RKO (cell line): ENCODE measurements at places on chromosomes 16 and 17.

GRCh38 chr17:5680766-5681165, 96.5 kb upstream of the NLRP1 start:
- DNase-seq = no peak

DNA sequence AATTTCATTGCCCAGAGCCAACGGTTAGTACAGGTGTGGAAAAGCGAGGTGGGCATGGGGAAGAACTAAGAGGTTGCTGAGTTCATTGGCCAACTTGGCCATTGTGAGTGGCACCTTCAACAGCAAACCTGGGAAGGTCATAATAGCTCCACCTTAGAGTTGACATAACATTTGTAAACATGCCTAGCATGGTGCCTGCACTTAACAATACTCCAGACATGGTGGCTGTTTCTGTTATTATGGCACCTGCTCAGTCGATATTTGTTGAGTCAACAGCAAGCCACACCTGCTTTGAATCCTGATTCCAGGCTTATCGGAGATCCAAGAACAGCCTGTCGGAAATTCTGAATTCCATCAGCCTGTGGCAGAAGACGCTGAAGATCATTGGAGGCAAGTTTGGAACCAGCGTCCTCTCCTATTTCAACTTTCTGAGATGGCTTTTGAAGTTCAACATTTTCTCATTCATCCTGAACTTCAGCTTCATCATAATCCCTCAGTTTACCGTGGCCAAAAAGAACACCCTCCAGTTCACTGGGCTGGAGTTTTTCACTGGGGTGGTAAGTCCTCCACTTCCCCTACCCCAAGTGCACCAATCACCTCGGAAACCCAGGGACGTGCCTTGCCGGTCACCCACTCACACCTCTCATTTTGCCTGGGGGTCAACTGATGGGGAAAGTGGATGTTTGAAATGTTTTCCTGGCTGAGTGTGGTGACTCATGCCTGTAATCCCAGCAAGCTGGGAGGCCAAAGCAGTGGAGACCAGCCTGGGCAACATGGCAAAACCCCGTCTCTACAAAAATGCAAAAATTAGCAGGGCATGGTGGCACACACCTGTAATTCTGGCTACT, 46.0 kb downstream of the TMC5 start:
- no peak for DNase-seq

DNA sequence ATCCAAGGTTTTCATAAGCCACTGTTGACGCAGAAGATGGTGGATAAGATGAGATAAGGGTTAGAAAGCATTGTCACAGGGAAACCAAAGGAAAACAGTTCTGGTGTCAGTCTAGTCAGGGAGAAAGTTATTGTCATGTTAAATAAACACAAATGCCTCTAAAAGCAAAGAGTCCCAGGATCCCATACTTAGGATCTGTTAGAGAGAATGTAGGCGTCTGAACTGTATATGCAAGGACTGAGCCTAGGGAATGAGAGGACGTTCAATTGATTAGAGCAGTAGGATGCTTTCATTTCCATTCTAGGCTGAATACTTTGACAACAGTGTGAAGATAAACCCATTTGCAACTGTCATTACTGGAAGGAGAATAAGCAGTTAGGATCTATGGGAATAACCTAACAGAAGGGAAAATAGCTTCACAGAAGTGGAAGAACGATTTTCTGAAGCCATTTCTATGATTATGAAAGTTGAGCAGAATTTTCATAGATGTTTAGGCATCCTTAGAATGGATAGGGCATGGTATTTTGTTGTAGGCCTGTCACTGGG, 1149.1 kb upstream of the CDH8 start:
- no peak for DNase-seq

- no peak for DNase-seq
These were observed 51.5 kb downstream of the CBFA2T3 start for GRCh38 chr16:88925540-88925887.

GRCh38 chr17:9432134-9432885, 143.3 kb downstream of the STX8 start:
- DNase-seq = no peak

DNA sequence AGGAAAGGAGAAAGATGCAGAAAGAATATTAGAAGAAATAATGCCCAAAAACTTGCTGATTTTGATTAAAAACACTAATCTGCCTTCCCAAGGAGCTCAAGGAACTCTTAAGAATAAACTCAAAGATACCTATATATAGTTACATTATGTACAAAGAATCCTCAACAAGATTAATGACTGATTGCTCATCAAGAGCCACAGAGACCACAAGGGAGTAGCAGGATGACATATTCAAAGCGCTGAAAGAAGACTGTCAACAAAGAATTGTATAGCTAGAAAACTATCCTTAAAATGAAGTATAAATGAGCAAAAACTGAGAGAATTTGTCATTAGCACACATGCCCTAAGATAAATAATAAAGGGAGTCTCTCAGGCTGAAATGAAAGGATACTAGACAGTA, 6.2 kb downstream of the LPCAT2 start:
- no peak for DNase-seq

DNA sequence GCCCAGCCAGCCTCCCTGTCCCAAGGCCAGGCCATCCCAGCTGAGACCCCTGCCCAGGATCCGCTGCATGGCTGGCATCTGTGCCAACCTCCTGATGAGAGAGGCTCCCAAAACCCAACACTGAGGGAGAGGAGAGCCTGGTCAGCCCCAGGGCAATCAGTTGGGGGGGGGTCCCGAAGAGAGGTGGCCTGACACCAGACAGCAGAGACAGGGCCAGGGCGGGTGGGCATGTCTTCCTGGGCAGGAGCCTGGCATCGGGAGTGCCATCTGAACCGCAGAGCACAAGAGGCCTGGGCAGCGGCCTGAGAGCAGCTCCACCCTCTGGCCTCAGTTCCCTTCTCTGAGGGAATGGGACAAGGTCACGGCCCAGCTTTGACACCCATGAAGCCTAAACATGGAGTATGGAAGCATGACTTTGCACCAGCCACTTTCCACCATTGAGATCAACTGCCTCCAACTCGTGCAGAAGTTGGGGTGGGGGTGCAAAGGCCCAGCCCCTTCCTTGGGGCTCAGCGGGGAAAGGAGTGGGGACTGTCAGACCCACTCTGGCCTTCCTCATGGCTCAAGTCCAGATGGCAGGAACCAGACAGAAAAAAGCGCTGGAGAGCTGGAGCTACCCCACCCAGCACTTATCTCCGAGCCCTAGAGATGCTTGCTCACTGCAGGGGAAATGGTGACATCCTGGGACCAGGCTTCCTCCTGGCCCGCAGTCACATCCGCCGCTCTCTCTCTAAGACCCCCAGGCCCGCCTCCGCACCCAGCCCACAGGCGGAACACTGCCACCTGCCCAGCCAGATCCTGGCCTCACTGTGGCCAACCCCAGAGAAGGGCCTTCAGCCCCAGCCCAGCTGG, 9.7 kb downstream of the RHBDF2 start:
- no peak for DNase-seq

DNA sequence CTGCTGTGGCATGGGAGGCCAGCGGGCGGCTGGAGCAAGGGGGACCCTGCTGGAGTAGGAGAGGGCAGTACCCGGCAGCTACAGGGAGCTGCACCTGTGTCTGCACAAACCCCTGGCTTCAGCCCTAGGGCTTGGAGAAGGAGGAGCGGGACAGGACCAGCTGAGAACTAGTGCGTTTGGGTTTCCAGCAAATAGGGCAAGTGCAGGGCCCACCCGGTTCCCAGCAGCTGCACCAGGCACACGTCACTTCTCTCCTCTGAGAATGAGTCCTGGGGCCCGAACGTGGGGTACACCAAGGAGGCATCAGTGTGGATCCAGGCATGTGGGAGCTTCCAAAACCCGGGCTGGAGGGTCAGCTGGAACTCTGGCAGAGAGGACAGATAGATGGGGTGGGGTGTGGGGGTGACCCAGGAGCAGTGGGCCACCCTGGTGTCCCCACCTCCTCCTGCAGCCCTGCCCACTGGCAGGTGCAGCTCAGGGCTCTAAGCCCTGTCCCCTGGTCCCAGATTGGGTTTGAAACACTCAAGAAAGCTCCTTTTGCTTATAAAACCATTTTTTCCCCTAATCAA, 5.6 kb downstream of the C16orf89 start:
- no peak for DNase-seq

DNA sequence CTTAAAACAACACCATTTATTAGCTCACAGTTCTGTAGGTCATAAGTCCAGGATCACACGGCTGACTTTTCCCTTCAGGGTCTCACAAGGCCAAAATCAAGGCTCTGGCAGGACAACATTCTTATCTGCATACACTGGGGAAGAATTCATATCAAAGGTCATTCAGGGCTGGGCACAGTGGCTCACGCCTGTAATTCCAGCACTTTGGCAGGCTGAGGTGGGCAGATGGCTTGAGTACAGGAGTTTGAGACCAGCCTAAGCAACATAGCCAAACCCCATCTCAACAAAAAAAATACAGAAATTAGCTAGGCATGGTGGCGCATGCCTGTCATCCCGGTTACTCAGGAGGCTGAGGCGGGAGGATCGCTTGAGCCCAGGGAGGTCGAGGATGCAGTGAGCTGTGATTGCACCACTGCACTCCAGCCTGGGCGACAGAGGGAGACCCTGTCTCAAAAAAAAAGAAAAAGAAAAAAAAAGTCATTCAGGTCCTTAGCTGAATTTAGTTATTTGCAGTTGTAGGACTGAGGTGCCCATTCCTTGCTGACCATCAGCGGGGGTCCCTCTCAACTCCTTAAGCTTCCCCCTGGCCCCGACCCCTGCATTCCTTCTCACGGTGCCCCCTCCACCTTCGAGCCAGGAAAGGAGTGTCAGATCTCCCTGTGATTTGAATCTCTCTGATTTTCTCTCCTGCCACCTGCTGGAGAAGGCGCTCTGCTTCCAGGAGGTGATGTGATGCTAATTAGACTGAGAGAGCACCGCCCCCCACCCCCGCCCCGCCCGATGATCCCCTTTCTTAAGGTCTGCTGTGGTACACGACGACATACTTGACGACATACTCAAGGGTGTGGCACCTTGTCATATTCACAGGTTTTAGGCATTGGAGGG, 91.8 kb upstream of the CLEC18A start:
- peak; percentile 19 for DNase-seq
